Naive thymus-derived CD4-positive, alpha-beta T cell (primary cell): ENCODE measurements at places on chromosomes 13 and 19. TPM values are rescaled to one million over a fixed set of nuclear protein-coding genes. Genes with fewer than 3 reads are reported as not detected.

SCN1B gene
- polyA plus RNA-seq: 0.23 TPM

TMEM255B gene
- 0.08 TPM for polyA plus RNA-seq

KIR2DL4 gene
- polyA plus RNA-seq: not detected

ICAM4 gene
- 0.52 TPM for polyA plus RNA-seq

GRCh38 chr13:79727086-79727485, 246.1 kb downstream of the NDFIP2 start:
- no peaks in the 10 kb centered on the region for H3K4me1 ChIP-seq
- no peaks in the 10 kb centered on the region for H3K36me3 ChIP-seq
- H3K27ac ChIP-seq: no peak overlapping the region
- no peak for DNase-seq
- H3K27me3 ChIP-seq: no peaks in the 10 kb centered on the region
- H3K4me3 ChIP-seq: no peak overlapping the region

GRCh38 chr19:40507892-40508291, 41.1 kb downstream of the SPTBN4 start:
- no peaks in the 10 kb centered on the region for H3K36me3 ChIP-seq
- H3K27ac ChIP-seq: no peak overlapping the region
- H3K27me3 ChIP-seq: no peaks in the 10 kb centered on the region

GNA15 gene
- 0.09 TPM for polyA plus RNA-seq

DNA sequence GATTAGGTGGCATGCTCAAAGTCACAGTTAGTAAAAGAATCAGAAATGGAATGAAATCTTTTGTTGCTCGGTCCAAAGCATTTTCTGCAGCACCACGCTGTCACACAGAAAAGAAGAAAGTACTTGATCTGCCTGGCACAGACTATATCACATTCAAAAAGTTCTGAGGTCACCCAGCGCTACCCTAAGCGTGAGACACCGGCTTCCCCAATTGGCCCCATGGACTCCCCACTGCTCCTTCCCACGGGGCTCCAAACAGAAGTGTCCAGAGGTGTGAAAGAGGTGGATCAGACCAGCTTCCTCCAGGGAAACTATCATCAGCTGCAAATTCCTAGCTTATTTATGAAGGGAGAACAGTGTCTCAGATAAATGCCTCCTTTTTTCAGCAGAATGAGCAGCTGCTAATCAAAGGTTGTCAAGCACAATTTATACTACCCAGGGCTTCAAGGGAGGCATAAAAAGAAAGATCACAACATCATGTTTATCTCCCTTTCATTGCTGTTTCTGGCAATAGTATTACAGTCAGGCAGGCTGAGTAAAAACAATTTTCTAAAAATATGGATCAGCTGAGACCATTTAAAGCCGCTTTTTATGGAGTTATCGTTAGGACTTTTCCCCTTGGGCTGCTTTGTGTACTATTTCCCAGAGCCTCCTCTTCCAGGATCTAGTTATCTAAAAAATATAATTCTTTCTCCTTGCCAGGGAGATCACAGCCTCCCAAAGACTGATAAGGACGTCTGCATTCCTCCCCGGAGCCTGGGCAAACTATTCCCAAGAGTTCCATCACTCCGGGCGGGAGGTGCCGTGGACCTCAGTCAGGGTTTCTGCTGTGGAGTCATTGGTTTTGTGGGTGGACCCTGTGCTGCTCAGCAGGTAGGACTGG, 208.0 kb downstream of the LHFPL6 start:
- H3K27ac ChIP-seq: no peak overlapping the region
- no peak for DNase-seq
- H3K27me3 ChIP-seq: no peaks in the 10 kb centered on the region
- no peaks in the 10 kb centered on the region for H3K4me1 ChIP-seq
- H3K4me3 ChIP-seq: no peak overlapping the region
